ENCODE measurements at places on chromosomes 6 and 20.

- no peak overlapping the region for H3K4me3 ChIP-seq
- no peaks in the 10 kb centered on the region for H3K27me3 ChIP-seq
- DNase-seq: no peak
- H3K36me3 ChIP-seq: no peaks in the 10 kb centered on the region
- H3K27ac ChIP-seq: no peak overlapping the region
These were observed 129.0 kb upstream of the JARID2 start for GRCh38 chr6:15116889-15117288.

- no peaks in the 10 kb centered on the region for H3K4me1 ChIP-seq
- no peak for DNase-seq
- no peak overlapping the region for H3K27ac ChIP-seq
- no peak overlapping the region for H3K4me3 ChIP-seq
- H3K36me3 ChIP-seq: no peaks in the 10 kb centered on the region
- H3K27me3 ChIP-seq: no peaks in the 10 kb centered on the region
These were observed 11.3 kb upstream of the SERPINB1 start for GRCh38 chr6:2852921-2853322.

- H3K4me1 ChIP-seq: no peaks in the 10 kb centered on the region
- no peak for DNase-seq
- H3K4me3 ChIP-seq: no peak overlapping the region
- no peaks in the 10 kb centered on the region for H3K36me3 ChIP-seq
These were observed 149.0 kb downstream of the MYB start for GRCh38 chr6:135329851-135330803.

DNA sequence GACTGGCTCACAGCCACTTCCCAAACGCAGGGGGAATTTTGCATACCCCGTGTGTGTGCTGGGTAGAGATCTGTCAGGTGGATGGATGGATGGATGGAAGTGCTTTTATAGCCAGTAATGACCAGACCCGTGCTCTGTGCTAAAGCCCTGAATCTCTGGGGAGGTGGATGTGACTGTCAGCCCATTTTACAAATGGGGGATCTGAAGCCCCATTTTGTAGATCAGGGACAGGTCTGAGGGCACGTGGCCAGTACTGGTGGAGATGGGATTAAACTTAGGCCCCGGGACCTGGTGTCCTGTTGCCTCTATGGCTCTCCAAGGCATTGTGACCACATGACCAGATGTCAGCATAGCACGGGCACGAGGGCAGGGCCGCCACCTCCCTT, 38.2 kb upstream of the ZBP1 start:
- peaks cover 28% of the 10 kb centered on the region for H3K4me1 ChIP-seq
- peak overlapping the region; percentile 73 for H3K27ac ChIP-seq
- no peaks in the 10 kb centered on the region for H3K27me3 ChIP-seq
- no peak overlapping the region for H3K4me3 ChIP-seq

- H3K4me1 ChIP-seq: no peaks in the 10 kb centered on the region
- H3K27me3 ChIP-seq: no peaks in the 10 kb centered on the region
- no peaks in the 10 kb centered on the region for H3K36me3 ChIP-seq
- H3K27ac ChIP-seq: no peak overlapping the region
- H3K4me3 ChIP-seq: no peak overlapping the region
These were observed 530.4 kb downstream of the QKI start for GRCh38 chr6:163944897-163945296.

- H3K4me3 ChIP-seq: no peak overlapping the region
- DNase-seq: no peak
- no peak overlapping the region for H3K27ac ChIP-seq
- no peaks in the 10 kb centered on the region for H3K27me3 ChIP-seq
- no peaks in the 10 kb centered on the region for H3K36me3 ChIP-seq
These were observed 145.7 kb downstream of the KHDC1L start for GRCh38 chr6:73079611-73079955.

DNA sequence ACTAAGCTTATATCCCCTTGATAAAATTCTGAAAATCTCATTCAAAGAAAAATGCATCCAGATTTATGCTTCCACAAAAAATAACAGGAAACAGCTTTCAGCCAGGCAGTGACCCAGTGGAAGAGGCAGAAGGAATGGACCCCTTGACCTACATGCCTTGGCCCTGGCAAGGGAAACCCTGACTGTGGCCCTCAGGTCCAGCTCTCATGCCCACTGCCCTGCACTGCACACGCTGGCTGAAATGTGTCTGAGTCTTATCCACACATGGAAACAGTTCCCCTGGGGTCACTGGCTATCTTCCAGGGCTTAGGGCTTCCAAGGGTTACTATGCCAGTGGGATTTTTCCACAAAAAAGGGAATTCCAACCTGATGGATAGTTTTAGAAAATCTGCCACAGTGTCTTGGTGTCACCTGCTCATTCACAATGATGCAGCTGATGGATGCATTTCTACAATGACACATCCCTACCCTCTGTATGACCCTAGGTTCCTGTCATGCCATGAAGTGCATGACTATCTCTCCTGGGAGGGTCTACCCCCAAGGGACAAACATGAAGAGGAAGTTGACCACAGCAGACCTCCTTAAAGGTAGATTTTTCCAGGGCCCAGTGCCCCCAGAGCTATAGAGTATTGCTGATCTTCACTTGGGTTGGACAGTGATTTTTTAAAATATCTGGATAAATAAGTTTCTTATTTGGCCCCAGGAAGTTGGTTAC, 121.9 kb upstream of the CD93 start:
- no peak overlapping the region for H3K4me3 ChIP-seq
- no peaks in the 10 kb centered on the region for H3K27me3 ChIP-seq
- no peaks in the 10 kb centered on the region for H3K36me3 ChIP-seq
- H3K4me1 ChIP-seq: peaks cover 23% of the 10 kb centered on the region

DNA sequence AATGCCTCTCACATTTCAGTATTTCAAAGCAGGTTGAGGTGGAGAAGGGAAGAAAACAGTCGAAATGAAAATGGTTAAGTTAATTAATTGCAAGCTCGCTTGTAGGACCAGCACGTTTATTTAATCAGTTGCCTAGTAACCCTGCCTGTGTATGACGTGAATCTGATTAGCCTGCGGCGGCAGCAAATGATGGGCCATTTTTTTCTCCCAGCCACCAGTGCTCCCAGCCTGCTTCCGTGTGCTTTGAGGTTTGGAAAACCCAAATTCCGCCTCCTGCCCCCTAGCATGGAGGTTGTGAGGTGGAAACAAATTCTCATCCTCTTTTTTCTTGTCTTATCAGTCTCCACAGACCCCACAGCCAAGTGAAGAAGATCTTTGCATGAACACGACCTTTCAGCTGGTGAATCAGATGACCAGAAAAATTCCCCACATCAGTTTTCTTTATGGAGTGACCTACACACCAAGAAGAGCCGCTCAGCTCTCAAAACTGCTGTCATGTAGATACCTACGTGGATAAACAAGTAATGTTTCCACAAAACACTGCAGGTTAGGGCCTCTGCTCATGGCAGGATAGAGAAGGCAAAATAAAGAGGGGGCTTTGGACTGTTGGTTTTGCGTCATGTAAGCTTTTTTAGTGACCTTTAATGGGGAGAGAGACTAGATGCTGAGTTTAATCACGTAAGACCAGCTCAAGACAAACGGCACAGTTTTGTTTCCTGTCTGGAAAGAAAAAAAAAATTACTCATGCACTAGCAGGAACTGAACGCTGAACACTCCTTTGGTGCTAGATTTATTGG, 572.9 kb upstream of the NOX3 start:
- no peak overlapping the region for H3K4me3 ChIP-seq
- no peak for DNase-seq
- no peaks in the 10 kb centered on the region for H3K27me3 ChIP-seq
- no peaks in the 10 kb centered on the region for H3K36me3 ChIP-seq

DNA sequence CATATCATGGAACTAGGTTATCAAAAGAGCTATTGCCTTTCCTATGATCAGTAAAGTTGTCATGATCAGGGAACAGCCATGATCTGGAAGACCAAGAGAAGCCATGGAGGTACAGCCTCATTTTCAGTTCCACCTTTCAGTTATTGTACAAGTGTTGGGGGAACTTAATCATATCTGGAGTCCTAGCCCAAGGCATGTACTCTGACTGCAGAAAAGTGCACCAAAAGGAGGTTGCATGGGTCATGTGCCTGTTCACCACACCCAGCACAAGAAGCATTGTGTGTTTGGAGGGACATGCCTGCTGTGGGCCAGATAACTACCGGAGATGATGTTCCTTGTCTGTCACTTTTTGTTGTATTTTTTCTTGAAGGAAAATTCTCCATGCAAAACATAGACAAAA, 185.8 kb upstream of the MAN1A1 start:
- H3K27ac ChIP-seq: no peak overlapping the region
- no peak for DNase-seq
- H3K27me3 ChIP-seq: no peaks in the 10 kb centered on the region
- H3K4me3 ChIP-seq: no peak overlapping the region
- no peaks in the 10 kb centered on the region for H3K36me3 ChIP-seq

DNA sequence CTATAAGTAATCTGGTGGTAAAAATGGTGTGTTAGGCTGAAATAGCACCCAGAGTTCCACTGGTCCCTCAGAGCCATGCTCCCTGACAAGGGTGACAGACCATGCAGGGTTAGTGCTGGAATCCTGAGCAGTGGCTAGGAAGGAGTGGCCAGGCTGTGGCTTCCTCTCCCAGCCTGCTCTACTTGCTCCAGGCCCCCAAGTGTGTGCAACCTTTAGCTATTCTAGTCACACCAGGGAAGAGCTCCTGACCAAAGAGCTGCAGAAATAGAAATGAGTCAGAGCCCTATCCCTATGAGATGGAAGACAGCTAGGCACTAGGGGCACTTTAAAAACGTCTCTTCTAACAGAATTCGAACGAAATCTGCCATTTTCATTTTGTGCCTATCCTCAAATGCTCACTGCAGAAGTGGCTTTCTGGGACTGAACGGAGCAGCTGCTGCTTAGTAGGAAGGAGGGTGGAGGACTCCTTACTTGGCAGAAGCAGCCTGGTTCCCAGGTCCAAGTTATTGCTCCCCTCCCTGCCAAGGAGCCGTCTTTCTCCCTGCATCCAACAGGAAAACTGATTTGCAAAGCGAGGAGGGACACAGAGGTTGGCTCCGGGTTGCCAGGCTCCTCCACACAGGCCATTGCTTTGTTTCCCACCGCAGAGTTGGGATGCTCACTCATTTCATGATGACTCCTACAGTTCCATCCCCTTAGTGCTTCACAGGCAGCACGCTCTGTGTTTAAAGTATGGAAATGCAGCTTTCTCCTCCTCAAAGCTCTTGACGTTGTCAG, 754.5 kb downstream of the C6orf118 start:
- DNase-seq: no peak
- H3K27ac ChIP-seq: no peak overlapping the region
- H3K4me1 ChIP-seq: no peaks in the 10 kb centered on the region

DNA sequence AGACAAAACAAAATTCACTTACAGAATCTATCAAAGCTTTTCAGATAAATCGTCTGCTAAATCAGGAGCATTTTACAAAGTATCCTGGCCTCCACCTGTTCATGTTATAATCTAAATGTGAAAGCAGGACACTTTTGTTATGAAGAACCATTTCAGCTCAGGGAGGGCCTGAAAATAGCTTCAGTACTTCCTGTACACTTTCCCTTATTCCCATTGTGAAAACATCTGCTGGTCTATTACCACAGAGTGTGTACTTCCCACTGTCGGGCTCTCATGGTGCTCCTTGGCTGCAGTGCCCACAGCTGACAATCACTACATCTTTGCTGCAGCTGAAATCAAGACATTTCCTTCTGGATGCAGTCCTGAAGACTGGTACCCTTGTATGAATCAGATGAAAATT, 128.1 kb downstream of the OPRM1 start:
- H3K27ac ChIP-seq: no peak overlapping the region
- DNase-seq: no peak
- no peaks in the 10 kb centered on the region for H3K4me1 ChIP-seq

DNA sequence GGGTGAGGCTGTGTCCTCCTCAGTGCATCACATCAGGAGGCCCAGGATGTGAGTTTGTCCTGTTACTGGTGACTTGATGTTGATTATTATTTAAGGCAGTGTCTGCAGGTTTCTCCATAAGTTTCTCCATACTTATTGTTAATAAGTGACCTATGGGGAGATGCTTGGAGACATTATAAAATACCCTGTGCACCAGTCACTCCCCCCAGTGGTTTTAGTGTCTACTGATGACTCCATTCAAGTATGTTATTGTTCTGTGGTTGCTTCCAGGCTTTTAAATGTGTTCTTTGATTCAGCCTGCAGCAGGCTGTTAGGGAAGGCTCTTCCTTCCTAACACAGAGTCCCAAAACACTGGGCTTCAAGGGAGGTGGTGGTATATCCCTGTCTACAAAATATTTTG, 14.6 kb upstream of the CST3 start:
- H3K27ac ChIP-seq: no peak overlapping the region
- H3K4me1 ChIP-seq: no peaks in the 10 kb centered on the region
- DNase-seq: no peak
- no peak overlapping the region for H3K4me3 ChIP-seq
- H3K36me3 ChIP-seq: no peaks in the 10 kb centered on the region
- no peaks in the 10 kb centered on the region for H3K27me3 ChIP-seq

GRCh38 chr6:146650799-146651481, 52.2 kb downstream of the ADGB start:
- no peaks in the 10 kb centered on the region for H3K4me1 ChIP-seq
- H3K36me3 ChIP-seq: no peaks in the 10 kb centered on the region
- H3K4me3 ChIP-seq: no peak overlapping the region
- no peak for DNase-seq

Measured in prostate gland (tissue), 2 donors.